ENCODE measurements at places on chromosomes 5 and 9.

DNA sequence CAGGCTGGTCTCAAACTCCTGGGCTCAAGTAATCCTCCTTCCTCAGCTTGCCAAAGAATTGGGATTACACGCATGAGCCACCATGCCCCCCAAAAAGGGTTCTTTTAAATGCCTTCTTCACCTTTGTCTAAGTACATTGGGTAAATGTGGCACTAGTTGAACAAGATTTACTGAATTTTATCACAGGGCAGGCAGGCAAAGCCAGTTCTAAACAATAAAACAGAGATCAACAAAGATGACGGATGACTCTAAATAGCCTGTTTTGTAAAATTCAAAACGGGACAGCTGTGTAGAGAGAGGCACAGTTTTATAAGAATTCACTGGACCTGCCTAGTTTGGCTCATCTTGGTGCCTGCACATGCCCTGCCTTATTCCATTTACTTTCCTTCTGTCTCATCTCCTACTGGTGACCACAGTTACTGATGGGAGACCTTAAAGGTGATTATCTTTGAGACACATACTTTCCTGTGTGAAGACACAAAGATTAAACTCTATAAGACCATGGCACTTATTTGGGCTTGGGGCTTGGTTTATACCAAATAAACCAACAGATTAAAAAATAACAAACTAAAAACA, 149.6 kb upstream of the DMRT1 start:
- no peak for DNase-seq

- no peak for DNase-seq
Observed at GRCh38 chr5:169574134-169574646, 9.4 kb upstream of the SPDL1 start.

- no peak for DNase-seq
Observed at GRCh38 chr5:115641948-115642347, 16.1 kb upstream of the TMED7 start.

- DNase-seq: no peak
Observed at GRCh38 chr5:180596115-180596667, 4.9 kb upstream of the SCGB3A1 start.

- no peak for DNase-seq
Observed at GRCh38 chr5:132433141-132433540, 57.4 kb downstream of the IRF1 start.

- DNase-seq: no peak
Observed at GRCh38 chr9:33229359-33230114, 10.4 kb upstream of the SPINK4 start.

DNA sequence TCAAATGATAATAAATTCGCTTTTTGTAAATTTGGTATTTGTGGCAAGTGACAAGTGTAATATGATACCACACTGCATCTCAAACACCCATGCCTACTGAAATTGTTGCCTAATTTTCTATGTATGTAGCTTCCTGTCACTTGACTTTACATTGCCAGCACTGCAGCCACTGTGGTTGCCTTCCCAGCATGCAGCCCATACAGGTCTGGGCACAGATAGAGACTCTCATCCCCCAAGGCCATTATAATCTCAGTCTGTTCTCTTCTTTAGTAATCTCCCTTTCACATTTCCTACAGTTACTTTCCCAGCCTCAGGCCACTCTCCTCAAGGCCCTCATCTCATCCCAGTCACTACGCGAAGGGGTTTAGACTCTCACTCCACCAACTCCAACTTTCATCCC, 1200.6 kb downstream of the PTPRD start:
- no peak for DNase-seq

GRCh38 chr9:89768650-89769071, 163.8 kb downstream of the GADD45G start:
- DNase-seq: no peak

GRCh38 chr5:989961-990530, 18.6 kb upstream of the NKD2 start:
- no peak for DNase-seq

- no peak for DNase-seq
Observed at GRCh38 chr5:92409134-92409533, 1026.0 kb upstream of the ARRDC3 start.

- no peak for DNase-seq
Observed at GRCh38 chr9:135608294-135608998, 30.9 kb downstream of the GLT6D1 start.

DNA sequence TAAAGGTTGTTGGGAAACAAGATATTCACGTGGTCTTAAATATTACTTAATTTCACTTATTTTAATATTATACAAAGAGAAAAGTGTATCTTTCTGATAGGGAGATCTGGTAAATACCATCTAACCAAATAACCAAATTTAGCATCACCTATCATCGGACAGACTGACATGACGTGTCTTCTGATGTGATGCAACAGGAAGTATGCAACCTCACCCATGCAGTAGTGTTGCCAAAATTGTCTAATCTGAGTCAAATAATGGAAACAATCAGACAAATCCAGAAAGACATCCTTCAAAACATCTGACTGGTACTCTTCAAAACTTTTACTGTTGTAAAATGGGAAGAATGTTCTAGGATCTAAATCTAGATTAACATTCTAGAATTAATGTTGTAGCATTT, 148.0 kb downstream of the FGF1 start:
- no peak for DNase-seq

- DNase-seq: no peak
Observed at GRCh38 chr9:21580636-21581378, 98.7 kb upstream of the IFNE start.

DNA sequence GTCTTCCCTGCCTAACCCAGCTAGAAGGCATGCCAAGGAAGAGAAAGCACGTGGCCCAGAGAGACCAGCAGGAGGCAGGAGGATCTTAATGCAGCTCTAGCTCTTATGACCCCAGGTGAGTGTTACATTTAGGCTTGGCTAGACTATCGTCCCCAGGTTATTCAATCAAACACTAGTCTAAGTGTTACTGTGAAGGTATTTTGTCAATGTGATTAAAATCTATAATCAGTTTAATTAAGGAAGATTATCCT, 483.7 kb downstream of the BNC2 start:
- no peak for DNase-seq

DNA sequence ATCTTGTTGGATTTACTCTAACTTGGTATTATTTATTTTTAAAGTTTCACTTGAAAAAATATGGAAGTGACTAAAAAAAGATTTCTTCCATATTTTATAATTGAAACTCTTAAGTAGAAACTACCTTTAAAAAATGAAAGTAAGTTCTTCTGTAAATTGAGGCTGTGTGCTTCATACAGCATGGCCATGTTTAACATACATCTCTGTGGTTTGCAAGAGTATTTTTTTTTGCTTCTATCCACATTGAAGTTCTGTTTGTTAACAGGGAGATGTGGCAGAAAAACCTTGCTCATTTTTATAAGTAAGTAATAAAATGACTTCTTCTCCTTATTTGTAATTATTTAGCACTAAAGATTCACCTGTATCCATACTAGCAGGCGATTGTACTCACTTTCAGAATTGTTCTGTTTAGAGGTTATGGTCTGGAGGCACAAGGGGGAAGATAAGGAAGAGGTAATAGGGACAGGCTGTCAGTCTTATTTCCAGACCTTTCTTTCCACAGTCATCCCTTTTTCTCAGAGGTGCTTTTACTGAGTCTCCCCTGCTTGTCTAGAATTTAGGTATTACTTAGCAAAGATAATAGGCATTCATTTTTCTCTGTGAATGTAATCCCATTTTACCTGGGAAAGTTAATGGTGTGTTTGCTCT, 16.0 kb downstream of the FYB1 start:
- DNase-seq: no peak

DNA sequence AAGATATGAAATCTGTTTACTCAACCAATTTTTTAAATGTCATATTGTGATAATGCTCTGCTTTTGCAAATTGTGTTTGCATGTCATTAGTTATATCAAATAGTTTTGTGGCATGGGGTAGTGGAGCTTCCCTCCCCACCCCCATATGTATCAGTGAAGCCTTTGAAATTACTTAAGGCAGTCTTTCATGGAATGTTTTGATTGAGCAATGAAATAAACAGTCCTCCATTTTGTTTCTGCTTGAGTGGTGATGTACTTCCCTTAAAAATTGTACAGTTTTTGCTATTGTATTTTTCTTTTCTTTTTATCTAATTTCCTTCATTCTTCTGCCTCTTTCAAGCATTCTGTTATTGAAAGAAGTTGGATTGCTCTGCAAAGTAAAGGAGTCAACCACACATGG, 3.5 kb downstream of the SOWAHA start:
- no peak for DNase-seq

DNA sequence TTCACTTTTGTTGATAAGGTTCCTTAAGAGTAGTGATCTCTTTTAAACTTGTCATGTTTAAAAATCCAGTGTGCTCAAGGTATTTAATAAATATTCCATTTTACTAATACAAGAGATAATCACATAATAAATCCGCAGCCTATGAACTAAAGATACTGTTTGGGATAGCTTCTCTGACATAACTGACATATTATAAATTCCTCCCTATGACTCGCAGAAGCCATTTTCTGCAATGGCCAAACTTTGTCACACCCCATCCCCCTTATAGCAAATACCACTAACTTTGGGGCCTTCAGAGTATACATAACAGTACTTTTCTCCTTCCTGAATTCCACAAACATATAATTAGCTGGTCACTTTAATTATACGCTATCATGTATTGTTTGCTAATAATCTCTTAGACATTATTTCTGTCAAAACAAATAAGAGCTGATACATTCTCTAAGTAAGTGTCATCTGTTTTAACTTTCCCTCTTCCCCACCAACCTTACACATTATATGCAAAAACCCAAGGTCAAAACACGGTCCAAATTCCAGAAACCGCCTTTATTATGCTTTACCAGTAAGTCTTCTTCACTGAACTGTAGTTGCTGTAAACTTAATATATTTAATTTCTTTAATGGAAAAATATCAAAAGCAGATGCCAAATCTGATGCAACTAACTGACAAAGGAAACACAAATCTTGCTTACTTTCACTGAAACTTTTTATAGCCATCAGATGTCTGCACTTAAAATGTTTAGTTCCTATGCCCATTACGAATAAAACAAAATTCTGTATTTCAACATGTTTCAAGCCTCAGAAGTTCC, 971 bp downstream of the TMEM267 start:
- no peak for DNase-seq

DNA sequence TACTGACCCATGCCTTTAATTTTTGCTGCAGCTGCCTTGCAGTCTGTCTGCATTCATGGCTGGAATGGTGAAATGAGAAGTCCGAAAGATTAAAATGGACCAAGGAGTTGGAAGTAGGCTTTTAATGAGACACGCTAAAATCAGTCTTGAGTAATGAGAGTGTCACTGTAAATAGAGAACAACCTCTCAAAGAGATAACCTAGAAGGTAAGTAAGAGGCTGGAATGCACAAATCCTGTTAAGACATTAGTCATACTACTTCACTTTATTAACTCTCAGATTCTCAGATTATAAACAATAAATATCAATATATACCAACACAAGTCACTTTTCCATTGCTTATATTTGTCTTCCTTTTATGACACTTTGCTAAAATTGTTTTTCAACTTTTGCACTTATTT, 880.6 kb upstream of the C9orf72 start:
- DNase-seq: no peak

DNA sequence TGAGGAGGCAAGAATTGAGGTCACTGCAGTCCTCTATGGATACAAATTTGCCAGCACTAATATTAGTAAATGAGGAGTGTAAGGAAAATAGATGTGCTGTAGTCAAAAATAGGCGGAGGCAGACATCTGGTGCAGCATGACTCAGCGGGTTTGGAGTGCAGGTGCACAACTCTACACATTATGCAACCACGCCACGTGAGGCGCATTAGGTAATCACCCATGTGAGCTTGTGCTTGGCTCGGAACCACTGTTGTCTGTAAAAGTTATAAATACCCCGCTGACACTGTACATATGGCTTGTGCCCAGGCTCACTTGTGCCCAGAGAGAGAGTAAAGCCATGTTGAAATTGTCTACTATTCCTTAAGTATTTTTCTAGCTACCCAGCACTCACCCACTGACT, 623.5 kb upstream of the NUDT12 start:
- no peak for DNase-seq

- DNase-seq: no peak
Observed at GRCh38 chr5:179878222-179879002, 19.8 kb upstream of the MRNIP start.

DNA sequence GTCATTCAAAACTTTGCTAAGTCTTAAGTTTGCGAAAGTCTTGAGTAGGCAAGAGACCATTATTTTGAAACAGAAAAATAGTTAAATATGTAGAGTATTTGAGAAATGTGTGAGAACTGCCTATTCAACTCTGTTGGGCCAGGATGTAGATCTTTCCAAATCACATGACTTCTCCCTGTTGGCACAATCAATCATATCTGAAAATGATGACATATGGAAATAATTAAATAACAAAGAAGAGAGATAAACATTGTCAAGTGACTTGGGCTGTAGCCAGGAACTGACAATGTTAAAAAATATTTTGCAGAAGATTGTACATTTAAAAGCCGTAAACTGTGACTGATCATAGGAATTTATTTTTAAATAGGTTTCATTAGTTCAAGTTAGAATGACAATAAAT, 104.6 kb upstream of the IL6ST start:
- DNase-seq: no peak

DNA sequence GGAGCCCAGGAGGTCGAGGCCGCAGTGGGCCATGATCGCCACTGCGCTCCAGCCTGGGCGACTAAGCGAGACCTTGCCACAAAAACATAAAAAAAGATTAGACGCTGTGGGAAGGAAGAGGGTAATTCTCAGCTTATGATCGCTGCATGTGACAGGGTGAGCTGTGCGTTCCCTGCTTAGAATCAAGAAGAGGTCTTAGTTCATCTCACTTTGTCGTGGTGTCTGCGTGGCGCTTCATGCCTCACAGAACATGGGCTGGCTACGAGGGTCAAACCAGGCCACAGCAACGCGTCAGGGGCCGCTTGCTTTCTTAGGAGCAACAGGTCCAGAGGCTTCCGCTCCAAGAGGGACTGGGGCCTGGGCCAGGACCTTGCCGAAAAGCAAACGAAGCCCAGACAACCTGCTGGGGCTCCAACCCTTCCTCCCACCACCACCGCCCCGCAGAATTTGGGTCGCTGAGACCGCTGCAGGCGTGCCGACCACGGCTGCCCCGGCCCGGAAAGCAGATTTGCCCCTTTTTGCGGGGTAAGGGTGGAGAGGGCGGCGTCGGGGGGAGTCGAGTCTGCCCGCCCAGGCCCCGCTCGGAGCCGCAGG, 10.0 kb upstream of the GRIN1 start:
- DNase-seq: no peak

- DNase-seq: no peak
Observed at GRCh38 chr9:94140791-94141790, 56.8 kb downstream of the PTPDC1 start.

- no peak for DNase-seq
Observed at GRCh38 chr9:6049798-6050197, 34.4 kb upstream of the RANBP6 start.

- DNase-seq: no peak
Observed at GRCh38 chr5:81425569-81425968, 31.6 kb upstream of the ACOT12 start.

- DNase-seq: no peak
Observed at GRCh38 chr5:139912804-139913203, 117.2 kb downstream of the PSD2 start.

- DNase-seq: no peak
Observed at GRCh38 chr9:119339056-119339455, 30.2 kb downstream of the BRINP1 start.

All from CD4-positive, alpha-beta T cell (primary cell).